ENCODE measurements at places on chromosomes 6 and 20.

DNA sequence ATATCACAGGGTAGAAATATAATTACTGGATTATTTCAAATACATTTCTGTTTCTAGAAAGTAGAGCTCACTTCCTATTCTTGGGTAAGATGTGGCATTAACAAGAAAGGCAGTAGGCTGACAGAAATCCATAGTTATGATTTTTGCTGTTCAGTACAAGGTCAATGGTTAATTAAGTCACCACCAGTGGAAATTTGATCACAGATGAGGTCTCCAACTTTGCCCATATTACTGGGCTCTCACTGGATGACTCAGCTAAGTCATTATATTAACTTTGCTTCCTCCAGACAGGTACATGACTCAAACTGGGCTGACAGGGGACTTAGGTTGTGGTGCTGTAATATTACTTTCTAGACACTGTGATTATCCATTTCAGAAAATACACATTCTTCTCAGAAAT lies 212.4 kb downstream of the GRIK2 start:
- DNase-seq, result no peak

DNA sequence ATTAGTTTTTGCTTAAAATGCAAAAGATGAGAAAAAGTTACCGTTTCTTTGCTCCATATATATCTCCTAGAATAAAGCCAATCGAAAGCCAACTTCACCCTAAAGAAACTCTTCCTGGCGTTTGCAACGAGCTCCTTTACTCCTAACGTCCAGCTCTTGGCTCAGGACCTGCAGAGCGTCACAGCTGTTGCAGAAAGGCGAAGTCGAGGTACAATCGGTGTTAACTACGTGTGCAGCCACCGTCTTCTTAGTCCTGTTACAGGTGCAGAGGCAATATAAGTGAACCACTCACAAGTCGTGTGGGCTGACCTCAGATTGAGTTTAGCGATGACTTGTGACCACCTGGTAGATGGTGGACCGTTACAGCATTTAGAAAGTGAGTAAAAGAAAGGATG lies 113.1 kb downstream of the TRIM27 start:
- DNase-seq, result peak; percentile 47

DNA sequence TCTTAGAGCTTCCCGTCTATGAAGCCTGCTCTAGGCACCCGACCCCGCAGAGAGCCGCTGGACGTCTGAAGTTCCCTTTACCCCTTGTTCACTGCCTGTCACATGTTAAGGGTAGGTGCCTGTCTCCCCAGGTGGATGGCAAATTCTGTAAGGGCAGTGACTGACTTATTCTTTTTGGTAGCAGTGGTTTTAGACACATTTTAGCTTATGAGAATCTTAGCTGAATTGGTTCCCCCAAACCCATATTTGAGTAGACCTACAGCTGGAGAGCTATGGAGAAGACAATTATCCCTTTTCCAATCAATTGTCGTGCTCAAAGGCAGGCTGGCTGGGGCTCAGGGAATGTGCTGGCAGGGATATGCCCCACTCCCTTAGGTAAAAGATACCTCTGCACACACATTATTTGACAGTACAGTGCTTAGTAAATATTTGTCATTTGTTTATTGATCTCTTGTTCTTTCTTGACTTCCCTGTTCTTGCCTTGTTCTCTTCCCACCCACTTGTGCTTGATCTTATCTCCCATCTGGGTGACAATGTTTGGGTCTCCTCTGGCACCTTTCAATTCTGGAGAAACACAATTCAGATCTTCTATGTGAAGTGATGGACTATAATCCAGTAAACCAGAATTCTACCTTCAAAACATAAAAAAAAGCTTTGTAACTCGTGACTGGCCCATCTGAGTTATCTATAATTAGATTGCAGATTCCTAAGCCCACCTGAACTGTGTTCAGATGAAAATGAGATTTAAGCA lies 114.3 kb upstream of the SLC2A12 start:
- no peak for DNase-seq

GRCh38 chr20:17488916-17489600 lies 42.1 kb downstream of the BFSP1 start:
- no peak for DNase-seq

GRCh38 chr6:18497006-18497405 lies 109.9 kb downstream of the RNF144B start:
- no peak for DNase-seq

DNA sequence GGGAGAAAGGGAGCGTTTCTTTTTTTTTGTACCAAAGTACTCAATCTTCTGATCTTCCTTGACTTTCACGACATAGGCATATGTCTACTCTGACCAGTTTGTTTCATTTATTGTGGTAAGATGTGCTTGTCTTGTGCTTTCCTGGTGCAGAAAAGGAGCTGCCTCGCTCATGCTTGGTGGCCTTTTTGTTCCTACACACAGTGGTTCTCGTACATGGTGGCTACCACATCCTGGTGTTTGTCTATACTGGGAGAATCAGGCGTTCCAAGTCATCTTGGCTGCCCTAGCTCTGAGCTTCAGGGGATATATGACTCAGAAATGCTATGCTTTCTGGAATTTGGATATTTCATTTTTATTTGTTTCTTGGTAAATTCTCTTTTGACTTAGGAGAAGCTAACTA lies 31.8 kb downstream of the MYB start:
- no peak for DNase-seq

DNA sequence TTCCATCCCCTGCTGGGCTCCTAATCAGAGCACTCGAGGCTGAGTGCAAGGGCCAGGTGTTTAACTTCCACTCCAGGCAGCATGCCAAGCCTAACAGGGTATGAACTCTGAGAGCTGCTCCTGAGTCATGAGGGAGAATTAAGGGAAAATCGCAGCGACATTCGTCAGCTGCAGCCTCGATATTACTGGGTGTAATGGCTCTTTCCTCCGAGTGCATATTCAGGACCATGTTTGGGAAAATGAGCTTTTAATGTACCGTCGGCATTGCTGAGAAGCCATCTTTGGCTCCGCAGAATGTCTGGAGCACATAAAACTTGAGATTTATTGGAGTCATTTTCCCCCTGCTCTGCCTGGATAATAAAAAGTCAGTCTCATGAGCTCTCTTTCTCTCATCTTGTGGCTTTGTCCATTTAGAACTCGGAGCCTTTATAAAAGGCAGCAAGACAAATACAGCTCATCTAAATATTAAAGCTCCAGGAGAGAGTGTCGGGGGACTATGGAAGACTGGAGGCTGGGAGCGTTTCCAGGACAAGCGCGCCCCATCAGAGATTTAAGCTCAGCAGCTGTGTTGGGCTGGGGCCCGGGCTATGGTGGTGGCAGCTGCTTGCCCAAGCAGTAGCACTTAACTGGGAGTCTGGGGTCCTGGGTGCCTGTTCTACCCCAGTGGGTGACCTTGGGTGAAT lies 103.7 kb downstream of the TOX2 start:
- DNase-seq, result no peak

DNA sequence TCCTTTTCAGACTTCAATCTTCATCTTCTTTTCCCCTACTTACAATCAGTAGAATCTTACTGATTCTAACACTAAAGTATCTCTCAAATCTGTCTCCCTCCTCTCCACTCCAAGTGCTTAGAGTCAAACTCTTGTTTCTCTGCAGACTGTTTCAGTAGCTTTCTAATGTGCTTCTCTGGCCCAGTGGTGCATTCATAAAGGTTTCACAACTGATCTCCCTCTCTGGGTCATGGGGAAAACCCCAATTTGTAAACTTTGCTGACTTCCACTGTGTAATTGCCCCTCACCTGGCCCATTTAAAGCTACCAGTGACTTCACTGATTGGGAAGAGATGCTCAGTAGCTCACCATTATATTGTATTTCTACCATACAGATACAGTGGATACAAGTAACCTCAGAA lies 183.6 kb downstream of the FAXC start:
- no peak for DNase-seq

GRCh38 chr6:46652232-46652602 lies 401 bp downstream of the CYP39A1 start:
- DNase-seq, result no peak

Measured in NAMALWA (cell line).